ENCODE measurements at places on chromosomes 1 and 21. TPM values are rescaled to one million over a fixed set of nuclear protein-coding genes. Genes with fewer than 3 reads are reported as not detected.
A peak's percentile ranks its signal among the peaks of the same experiment; 100 is the strongest.

- DNase-seq: no peak
These were observed 1.1 kb downstream of the BSDC1 start for GRCh38 chr1:32393136-32393535.

TNNT2 gene
- 2.6 TPM for total RNA-seq

CD2 gene
- not detected for total RNA-seq

DNA sequence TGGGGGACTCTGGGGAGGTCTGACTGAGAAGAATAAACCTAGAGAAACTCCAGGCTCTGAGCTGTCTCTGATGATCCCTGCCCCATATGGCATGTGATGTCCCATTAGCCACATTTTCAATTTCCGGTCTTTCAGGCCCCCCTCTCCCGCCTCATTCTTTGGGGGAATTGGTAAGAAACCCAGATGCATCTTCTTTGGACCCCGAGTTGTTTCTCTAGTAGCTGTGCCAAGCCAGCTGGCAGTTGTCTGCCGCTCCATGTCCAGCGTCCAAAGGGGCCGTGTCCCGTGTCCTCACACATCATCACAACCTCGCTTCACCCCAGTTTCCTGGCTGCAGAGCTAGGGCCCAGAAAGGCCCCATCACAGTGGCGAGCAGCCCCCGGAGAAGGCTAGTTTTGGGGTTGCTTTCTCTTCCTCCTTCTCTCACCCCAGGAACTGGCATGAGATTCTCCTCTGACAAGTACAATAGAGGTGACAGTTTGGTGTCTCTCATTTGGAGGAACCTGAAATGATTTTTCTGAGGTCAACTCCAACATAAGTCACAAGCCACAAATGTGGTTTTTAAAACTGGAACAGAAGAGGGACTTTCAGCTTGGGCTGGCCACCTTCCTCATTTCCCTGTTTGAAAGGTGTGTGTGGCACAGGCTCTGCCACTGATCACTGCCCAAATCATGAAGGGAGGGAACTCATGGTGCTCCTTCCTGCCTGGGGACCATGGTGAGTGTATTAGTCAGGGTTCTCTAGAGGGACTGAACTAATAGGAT is 6.4 kb upstream of the GPR157 start:
- DNase-seq: no peak

- no peak for DNase-seq
These were observed 127.4 kb upstream of the NRIP1 start for GRCh38 chr21:15192243-15192642.

GRCh38 chr1:66999640-67000400 is 54.1 kb downstream of the SLC35D1 start:
- DNase-seq: peak; percentile 13

DNA sequence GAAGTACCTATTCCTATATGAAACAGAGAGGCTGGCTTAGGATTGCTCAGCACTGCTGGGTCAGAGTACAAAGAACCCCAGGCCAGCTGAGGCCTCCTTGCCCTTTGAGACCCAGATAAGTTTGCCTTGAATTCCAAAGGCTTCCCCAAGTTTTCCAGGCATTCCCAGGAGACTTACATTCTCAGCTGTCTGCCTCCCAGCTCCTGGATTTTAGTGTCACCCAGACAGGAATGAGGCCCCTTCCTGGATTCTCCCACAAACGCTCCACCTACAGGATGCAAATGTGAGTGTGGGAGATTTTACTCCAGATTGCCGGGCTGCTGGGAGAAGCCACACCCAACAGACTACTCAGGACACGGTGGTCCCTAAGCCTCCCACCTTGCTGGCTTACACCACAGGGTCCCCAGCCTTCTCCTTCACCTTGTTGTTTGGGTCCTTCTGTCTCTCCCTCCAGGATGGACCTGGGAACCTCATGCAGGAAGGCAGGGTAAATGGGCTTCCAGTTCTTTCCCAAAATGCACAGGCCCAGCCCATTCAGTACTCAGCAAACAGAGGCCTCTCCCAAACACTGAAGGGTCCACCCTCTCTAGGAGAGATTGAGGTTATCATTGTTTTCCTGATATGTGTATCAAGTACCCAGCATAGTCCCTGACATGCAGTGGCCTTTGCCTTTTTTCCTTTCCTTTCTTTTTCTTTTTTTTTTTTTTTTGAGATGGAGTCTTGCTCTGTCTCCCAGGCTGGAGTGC is 10.6 kb downstream of the RHBG start:
- peak; percentile 29 for DNase-seq

FAM163A gene
- 3.6 TPM for total RNA-seq

- no peak for DNase-seq
These were observed 115.1 kb upstream of the TMEM51 start for GRCh38 chr1:15038232-15039016.

AJAP1 gene
- 0.96 TPM for total RNA-seq

DNA sequence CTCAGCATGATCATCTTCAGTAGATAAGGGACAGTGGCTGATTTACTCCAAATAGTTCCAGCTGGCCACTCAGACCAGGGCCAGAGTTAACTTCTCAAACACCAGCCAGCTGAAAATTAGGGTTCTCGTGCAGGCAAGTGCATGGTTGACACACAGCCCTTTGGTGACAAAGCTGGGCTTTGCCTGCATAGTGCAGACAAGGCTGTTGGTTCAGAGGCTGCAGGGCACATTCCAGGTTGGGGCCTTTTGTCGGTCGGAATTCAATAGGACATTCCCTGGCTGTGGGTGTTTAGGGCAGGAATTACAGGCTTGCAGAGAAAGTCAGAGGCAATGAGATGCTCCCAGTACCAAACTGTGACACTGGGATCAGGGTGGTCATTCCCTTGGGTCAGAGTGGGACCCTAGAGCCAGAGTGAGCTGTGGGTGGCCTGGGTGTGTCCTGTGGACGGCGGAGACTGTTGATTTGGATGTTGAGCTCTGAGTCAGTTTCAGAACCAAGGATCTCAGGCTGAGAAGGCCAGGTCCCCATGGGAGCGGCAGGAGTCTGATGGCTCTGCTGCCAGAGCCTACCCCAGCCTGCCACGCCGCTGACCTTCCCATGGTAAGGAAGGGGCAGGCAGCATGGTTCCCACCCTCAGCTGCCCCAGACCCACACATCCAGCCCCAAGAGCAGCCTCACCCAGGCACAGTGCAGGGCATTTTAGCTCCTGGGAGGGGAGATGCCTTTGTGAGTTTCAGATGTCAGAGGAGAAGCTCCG is 56.2 kb downstream of the STUM start:
- no peak for DNase-seq

DNA sequence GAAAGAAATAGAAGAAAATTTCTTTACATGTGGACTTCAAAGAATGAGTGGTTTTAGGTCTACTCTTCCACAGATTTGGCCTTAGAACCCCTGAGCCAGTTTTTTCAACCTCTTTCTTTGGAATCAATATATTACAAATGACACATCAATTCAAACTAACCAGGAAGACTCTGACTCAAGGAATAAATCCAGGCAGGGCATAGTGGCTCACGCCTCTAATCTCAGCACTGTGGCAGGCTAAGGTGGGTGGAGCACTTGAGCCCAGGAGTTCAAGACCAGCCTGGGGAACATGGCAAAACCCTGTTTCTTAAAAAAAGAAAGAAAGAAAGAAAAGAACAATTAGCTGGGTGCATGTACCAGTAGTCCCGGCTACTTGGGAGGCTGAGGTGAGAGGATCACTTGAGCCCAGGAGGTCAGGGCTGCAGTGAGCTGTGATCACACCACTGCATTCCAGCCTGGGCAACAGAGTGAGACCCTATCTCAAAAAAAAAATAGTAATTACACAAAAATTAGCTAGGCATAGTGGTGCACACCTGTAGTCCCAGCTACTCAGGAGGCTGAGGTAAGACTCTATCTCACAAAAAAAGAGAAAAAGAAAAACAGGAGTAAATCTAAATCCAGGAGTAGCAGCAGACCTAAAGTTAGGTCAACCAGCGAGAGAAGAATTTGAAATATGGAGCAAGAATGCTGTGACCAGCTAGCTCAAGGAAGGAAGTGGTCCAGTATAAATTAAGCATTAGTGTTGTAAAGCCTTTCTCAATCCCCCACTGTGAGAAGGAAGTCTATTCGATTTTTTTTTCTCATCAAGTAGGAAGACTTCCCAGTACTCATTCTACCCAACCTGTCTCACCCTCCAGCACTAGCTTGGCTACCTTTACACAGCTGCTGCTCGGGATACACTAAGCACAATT is 1.9 kb downstream of the SORT1 start:
- no peak for DNase-seq

C4BPA gene
- 3.6 TPM for total RNA-seq

GRCh38 chr1:7616076-7616832 is 154.8 kb upstream of the VAMP3 start:
- DNase-seq: peak; percentile 67

CFAP107 gene
- not detected for total RNA-seq

GRCh38 chr21:14773777-14774345 is 227.7 kb upstream of the SAMSN1 start:
- DNase-seq: peak; percentile 10
